ENCODE measurements at places on chromosomes 7 and 10.

DNA sequence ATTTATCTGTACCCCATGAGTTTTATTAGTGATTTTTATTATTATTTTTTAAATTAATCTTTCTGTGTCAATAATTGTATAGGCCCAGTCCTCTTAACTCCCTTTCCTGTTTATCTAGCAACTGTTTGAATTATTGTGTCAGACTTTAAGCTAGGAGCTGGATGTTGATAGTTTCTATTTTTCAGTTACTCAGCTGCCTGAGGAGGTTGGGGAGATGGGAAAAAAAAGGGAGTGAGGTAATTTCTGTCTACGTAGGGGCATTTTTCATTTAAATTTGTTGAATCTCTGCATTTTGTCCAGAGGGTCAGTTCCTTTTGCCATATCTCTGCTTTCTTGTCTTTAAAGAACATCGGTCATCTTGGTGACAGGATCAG, 5.0 kb upstream of the ZNF518A start:
- DNase-seq = no peak

DNA sequence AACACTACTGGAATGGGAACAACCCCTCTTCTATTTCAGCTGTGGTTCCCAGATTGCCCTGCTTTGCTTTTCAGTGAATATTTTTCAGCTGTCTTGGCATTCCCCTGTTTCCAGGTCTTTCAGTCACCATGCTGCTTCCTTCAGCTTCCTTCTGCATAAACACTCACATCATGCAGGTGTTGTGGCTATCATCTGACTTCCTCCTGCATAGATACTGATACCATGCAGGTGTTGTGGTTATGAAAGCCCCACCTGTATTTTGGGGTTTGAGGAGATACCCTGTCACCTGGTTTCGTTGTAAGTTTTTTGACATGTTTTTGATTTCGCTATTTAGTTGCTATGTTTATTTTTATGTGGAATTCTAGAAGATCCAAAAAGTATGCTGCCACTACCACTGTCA, 71.5 kb downstream of the SLC35B4 start:
- no peak for DNase-seq

GRCh38 chr10:8060010-8060703, 5.7 kb downstream of the GATA3 start:
- no peak for DNase-seq

GRCh38 chr10:52740913-52741675, 31.5 kb downstream of the MBL2 start:
- DNase-seq = no peak

DNA sequence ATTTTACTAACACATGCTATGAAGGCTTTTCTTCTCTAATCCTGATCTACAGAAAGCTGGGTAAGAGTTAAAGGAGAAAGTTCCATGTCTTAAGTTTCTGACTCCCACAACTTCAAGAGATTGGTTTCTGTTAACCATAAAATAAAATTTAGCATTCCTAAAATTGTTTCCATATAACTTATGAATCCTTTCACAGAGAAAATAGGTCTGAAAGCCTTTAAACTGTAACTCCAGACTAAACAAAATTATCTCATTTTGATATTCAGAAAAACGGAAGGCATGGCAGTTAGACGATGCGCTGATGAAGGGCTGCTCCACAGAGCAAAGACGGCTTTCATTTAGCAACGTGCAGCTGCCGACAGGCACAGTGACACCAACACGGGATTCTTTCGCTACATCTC, 133.3 kb downstream of the SLC25A13 start:
- no peak for DNase-seq
